ENCODE measurements at places on chromosomes 7 and 10. TPM values are rescaled to one million over a fixed set of nuclear protein-coding genes. Genes with fewer than 3 reads are reported as not detected.

Gene BLOC1S2
- total RNA-seq = 121 TPM

Gene PMS2
- total RNA-seq = 12.9 TPM

Gene CELF2
- not detected for total RNA-seq

Gene HOGA1
- total RNA-seq = 1.5 TPM

Gene CCDC172
- not detected for total RNA-seq

Gene NOD1
- total RNA-seq = 7.0 TPM

Gene DEPP1
- 0.81 TPM for total RNA-seq

Gene TCAF2
- 0.36 TPM for total RNA-seq

Gene IL2RA
- not detected for total RNA-seq

Gene SUGCT
- 1.8 TPM for total RNA-seq

Gene NRCAM
- total RNA-seq = 98.3 TPM

Gene WASL
- 23.6 TPM for total RNA-seq

Gene UNCX
- 0.09 TPM for total RNA-seq

Gene GDF2
- not detected for total RNA-seq

Gene MYOZ1
- total RNA-seq = not detected

Gene SEMA3D
- not detected for total RNA-seq

Gene TMEM213
- not detected for total RNA-seq

Gene PDLIM1
- total RNA-seq = 155 TPM

Gene TFEC
- not detected for total RNA-seq

Gene GNGT1
- total RNA-seq = not detected

Gene DOCK4
- 5.4 TPM for total RNA-seq

Gene MMD2
- total RNA-seq = not detected

Gene CDK14
- 0.14 TPM for total RNA-seq

Gene CD36
- 0.06 TPM for total RNA-seq

Gene NKX2-3
- 0.07 TPM for total RNA-seq

Gene DGKB
- total RNA-seq = not detected

Gene TBRG4
- 107 TPM for total RNA-seq

Gene RBM33
- total RNA-seq = 29.0 TPM
